ENCODE measurements at places on chromosomes 16 and 17. TPM values are rescaled to one million over a fixed set of nuclear protein-coding genes. Genes with fewer than 3 reads are reported as not detected.
A peak's percentile ranks its signal among the peaks of the same experiment; 100 is the strongest.

GRCh38 chr16:9135797-9136196, 44.4 kb downstream of the HAPSTR1 start:
- no peak for DNase-seq

GRCh38 chr17:70365091-70365583, 195.8 kb downstream of the KCNJ2 start:
- DNase-seq: no peak

DNA sequence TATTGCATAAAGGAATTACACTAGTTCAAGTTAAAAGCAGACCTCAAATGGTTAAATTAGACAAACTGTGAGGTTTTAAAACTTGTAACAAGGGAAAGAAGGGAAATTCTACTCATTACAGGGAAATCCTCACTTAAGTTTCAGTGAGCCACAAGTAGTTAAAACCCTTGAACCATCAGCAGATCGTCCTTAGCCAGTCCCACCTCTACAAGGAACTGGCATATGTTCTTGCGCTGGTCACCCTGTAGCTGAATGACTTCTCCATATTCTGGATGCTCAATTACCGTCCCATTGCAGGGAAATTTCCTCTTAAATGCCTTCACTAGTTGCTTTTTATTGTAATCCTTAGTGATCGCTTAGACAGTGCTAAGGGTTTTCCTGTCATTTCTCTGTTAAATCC, 5.5 kb downstream of the PRSS21 start:
- no peak for DNase-seq

DNA sequence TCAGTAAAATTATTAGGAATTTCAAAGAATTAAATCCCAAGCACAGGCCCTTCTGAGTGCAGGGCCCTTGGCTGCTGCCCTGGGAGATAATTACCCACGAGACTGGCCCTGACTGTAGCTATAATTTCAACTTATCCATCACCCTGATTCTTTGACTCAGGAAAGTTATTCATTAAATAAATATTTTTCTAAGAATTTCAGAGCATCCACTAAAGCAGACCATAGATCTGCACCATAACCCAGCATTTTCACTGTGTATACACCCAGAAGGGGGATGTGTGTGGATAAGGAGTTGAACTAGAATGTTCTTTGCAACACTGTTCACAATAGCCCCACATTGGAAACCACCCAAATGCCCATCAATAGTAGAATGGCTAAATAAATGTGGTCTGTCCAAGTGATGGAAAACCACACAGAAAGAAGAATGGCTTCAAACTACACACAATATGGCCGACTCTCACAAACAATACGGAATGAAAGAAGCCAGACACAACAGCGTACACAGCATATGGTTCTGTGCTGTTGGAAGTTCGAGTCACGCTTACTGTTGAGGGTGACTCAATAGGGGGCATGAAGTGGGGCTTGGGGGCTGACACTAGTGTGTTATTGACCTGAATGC, 33.9 kb upstream of the MEAK7 start:
- no peak for DNase-seq

DNA sequence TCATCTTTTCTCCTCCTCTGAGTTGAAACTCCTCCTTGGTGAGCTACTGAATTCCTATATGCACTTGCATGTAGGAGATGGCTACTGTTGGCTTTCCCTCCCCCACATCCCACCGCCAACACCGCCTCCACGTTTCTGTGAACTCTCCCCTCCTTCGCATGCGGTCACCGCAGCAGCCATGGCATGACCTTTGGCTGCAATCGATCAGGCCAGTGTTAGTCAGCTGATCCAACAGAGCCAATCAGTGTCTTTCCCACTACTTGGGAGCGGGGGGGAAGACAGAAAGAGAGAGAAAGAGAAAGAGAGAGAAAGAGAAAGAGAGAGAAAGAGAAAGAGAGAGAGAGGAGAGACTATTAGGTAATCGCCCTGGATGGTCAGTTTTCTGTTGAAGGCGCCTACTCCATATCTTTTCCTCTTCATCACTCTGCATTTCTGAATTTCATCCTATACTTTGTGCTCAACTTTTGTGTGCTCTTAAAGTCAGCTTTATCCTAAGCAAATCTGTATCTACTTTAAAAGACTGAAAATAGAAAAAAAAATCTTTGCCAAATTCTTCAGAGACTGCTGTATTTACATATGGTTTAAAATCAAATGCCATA, 22.7 kb downstream of the ASGR1 start:
- no peak for DNase-seq

- DNase-seq: no peak
Observed at GRCh38 chr17:7711051-7711755, 6.2 kb downstream of the EFNB3 start.

GRCh38 chr17:48426019-48426665, 3.9 kb downstream of the SKAP1 start:
- no peak for DNase-seq

DNA sequence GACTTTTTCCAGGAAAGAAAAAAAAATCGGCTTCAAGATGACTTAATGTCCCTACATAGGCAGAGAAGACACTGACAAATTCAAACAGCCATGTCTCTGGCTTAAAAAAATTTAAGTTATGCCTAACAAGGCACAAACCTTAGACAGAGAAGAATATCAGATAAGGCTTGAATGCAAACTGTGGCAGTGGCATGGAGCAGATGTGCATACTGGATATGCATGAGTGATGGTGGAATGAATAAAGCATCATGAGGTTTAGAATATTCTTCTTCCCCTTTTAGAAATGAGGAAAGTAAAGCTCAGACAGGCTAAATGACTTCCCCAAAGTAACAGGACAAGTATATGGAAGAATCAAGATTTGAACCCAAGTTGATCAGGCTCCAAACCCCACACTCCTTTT, 23.2 kb upstream of the WSCD1 start:
- DNase-seq: no peak

DNA sequence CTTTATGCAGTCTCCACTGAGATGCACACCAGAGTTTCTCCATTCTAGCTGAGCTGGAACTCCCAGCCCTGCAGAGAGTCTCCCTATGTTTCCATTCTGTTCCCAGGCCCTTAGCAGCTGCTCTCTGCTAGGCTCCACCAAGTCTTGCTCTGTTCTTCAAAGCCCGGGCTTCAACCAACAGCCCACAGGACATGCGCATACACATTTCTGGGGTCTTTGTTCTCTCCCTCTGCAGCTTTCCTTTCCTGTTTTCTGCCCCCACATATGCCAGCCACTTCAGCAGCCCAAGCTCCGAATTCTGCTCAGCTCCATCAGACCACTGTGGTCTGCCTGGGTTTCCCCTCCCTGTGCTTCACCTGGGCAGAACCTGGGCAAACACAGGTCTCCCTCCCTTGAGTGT, 205.9 kb downstream of the CBLN1 start:
- no peak for DNase-seq

DNA sequence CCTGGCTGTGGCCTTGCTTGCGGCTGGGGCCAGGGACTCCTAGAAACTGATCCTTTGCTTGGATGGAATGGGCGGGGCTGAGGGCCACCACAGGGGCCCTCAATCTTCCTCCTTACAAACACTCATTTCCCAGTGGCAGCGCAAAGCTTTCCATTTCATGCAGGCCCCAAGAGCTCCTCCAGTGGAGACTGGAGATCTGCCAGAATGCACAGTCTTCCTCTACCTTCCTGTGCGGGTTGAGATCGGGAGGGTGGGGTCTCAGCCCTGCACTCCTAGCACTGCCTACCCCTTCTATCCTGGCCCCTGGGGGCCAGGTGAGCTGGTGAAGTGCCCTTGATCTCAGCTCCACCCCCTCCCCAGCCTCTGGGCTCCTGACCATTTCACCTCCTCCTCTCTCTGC, 1.7 kb downstream of the NRN1L start:
- no peak for DNase-seq

GRCh38 chr16:85376292-85377095, 236.6 kb upstream of the GSE1 start:
- DNase-seq: peak; percentile 81

Gene LRRC37A
- total RNA-seq: 1.6 TPM

Gene KRTAP9-8
- not detected for total RNA-seq

Gene CNP
- 76.7 TPM for total RNA-seq

Gene EVPLL
- total RNA-seq: not detected

Gene ALDH3A2
- 84.2 TPM for total RNA-seq

Gene FAM171A2
- 23.6 TPM for total RNA-seq

All from G401 (cell line).